ENCODE measurements at places on chromosomes 6 and 20.

DNA sequence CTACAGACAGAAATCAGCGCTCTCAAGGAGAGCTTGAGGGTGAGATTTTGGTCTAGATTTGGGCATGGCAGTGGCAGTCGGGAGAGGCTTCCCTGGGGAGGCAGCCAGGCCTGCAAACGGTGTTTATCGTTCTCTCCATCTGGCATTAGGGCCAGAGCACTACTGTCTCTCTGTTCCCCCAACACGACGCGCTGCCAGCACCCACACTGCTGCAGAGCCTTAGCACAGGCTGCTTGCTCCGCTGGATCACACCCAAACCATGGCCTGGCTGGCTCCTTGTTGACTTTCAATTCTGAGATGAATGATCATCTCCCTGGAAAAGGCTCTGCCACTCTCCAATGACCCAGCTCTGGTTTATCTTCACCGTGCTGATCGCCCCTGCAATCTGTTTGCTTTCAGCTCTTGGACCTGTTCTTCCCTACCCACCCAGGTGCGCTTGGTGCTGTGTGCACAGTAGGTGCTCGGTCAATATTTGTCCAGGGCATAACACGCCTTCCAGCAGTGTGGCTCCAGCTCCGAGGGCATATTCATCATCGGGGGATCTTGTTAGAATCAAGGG is 106.1 kb downstream of the TFAP2C start:
- DNase-seq = no peak

DNA sequence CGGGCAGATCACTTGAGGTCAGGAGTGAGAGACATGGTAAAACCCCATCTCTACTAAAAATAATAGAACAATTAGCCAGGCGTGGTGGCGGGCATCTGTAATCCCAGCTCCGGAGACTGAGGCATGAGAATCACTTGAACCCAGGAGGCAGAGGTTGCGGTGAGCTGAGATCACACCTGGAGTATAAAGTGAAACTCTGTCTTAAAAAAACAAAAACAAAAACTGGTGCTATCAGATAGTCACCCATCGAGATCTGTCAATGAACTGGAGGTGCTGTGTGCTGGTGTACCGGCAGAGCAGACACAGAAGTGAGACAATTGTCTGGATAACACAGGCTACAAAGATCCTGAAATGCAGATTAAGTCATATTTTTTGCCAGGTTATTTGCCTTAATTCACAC is 24.7 kb downstream of the CTCFL start:
- no peak for DNase-seq

DNA sequence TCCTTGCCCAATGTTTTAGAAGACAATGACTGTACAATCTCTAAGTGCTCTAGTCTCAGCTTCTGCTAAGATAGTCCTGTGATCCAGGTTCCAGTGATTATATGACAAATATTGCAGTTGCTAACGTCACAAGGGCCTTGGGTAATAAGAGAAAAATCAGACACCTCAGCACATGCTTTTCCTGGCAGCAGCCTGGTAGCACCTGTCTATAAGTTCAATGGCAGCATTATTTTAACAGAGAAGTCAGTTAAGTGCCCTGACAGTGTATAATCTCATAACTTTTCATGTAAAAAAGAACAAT is 121.3 kb upstream of the BCLAF1 start:
- no peak for DNase-seq

DNA sequence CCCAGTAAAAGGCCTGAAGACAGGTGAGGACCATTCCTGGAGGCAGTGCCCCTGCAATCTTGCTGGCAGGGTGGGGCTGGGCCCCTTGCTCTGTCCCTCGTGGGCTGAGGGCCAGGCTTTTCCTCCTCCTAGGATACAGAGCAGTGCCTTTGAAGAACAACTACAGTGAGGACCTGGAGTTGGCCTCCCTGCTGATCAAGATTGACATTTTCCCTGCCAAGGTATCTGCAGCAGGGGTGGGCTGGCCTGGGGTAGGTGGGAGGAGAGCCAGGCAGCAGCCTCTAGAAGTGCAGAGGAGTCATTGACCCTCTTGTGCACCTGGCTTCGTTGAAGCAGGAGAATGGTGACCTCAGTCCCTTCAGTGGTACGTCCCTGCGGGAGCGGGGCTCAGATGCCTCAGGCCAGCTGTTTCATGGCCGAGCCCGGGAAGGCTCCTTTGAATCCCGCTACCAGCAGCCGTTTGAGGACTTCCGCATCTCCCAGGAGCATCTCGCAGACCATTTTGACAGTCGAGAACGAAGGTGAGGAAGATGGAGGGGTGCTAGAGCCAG is 36.5 kb downstream of the PLCG1 start:
- DNase-seq = no peak

- DNase-seq = no peak
Observed at GRCh38 chr20:16952965-16953364, 204.8 kb downstream of the OTOR start.

- DNase-seq = no peak
Observed at GRCh38 chr6:34514593-34515472, 41.3 kb downstream of the SPDEF start.

DNA sequence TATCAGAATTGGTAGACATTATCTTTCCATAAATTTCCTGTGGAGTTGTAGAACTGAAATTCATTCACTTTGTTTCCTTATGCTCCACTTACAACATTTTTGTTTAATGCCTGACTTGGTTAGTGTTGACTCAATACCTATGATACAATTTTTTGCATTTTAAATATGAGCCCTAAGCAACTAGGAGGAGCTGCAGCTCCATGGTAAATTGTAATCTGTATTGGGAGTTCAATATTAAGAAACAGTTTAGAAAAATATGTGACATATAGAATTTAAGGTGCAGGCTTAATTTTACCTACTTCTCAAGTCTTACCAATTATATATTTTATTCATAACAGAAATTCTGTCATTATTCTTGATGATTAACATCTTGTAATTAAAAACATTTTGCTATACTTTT is 868.3 kb downstream of the EYS start:
- DNase-seq = no peak

DNA sequence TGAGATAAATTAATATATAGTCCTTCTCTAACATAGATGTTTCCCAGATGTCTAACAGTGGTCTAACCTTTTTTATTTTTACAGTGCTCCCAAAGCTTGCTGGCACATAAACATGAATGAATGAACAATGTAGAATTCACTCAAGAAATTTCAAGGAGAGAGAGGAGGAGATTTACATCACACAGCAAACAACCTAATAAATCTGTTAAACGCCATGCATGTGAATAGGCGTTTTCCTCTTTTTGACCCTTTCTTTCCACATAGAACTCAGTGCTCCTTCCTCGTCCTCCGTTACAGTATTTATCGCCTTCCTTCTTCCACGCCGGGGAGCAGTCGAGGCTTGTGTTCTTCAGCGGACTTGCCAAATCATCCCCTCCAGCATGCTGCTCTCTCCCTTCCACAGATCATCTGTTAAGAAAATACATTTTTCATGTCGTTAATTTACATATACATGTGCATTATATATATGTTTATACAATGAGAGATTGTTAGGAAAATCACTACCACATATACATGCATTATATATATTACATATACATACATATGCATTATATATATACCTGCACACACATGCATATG is 93.0 kb downstream of the SLC35B3 start:
- DNase-seq = no peak

DNA sequence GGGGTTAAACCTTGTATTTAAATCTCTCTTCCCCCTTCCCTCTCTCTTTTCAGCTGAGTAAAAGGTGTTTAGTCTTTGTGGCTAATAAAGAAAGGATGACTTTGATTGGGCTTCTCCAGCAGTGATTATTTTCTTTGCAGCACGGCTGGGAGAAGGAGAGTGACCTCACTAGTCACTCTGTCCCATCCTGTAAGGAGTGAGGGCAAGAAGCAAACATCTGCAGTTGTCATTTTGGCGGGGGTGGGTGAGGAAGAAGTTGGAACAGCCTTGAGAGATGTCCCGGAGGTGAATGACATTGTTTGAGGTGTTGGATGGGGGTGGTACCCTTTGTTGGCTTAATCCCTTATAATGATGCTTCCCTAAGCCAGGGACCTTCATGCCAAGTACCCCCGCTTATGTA is 223.6 kb downstream of the EYA2 start:
- DNase-seq = no peak

GRCh38 chr6:6711031-6711785 is 122.7 kb downstream of the LY86 start:
- DNase-seq = no peak

DNA sequence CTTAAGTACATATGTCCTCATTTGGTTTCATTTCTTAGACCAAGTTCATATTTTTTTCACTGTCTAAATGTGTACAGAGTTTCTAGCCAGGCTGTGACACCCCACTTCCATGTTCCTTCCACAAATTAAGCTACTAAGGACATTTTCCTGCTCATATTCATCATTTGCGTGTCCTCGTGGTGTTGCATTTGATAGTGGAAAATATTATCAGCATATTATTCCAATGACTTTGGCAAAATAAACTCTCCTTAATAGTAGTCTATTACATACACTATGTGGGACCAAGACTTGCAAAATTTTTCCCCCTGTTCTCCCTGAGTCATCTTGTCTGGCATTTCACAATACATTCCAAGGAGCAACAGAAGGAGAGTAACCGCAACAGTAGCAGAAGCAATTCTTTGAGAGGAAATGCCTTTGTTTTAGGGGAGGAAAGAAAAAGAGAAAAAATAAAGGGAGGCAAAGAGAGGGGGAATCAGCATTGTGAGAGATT is 599.2 kb downstream of the COL12A1 start:
- no peak for DNase-seq

- no peak for DNase-seq
Observed at GRCh38 chr6:35429463-35429862, 22.7 kb upstream of the FANCE start.

DNA sequence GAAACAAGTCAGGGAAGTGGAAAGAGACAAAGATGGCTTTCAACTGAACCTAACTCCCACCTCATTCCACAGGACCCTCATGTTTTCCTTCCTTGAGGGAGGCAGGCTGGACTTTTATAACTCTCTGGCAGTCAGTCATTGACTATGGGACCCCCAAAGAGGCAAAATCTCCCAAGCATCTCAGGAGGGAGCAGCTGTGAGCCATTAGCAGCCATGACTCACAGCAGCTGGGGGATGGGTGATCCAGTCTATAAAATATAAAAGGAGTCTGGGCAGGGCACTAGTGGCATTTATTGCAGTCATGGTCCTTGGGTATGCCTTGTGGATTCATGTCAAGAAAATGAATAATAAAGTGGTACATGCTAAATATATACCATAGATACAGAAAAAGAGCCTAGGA is 387.0 kb upstream of the CHD6 start:
- no peak for DNase-seq

- no peak for DNase-seq
Observed at GRCh38 chr6:11236076-11236750, 3.7 kb upstream of the NEDD9 start.

GRCh38 chr6:524803-525202 is 132.1 kb downstream of the HUS1B start:
- DNase-seq = no peak

GRCh38 chr6:33297406-33297955 is 1.3 kb downstream of the RGL2 start:
- no peak for DNase-seq

GRCh38 chr6:67593247-67593646 is 1041.8 kb upstream of the ADGRB3 start:
- no peak for DNase-seq

GRCh38 chr6:42624601-42625000 is 60.8 kb downstream of the UBR2 start:
- no peak for DNase-seq

DNA sequence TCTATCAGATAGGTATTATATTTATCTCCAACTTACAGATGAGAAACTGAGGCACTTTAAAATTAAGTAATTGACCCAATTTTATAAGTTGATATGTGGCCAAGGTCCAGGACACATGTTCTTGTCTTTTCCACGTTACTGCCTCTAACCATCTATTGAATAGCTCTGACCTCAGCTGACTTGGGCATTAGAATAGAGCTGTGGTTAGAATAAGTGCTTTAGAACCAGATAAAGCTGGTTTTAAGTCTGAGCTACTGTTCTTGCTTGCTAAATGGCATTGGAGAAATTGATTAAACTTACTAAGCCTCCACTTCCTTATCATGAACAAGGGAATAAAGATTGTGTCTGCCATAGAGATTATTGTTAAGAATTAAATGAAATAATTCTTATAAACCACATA is 147.8 kb upstream of the DTNBP1 start:
- no peak for DNase-seq

- no peak for DNase-seq
Observed at GRCh38 chr6:57312004-57312345, 5.5 kb upstream of the PRIM2 start.

DNA sequence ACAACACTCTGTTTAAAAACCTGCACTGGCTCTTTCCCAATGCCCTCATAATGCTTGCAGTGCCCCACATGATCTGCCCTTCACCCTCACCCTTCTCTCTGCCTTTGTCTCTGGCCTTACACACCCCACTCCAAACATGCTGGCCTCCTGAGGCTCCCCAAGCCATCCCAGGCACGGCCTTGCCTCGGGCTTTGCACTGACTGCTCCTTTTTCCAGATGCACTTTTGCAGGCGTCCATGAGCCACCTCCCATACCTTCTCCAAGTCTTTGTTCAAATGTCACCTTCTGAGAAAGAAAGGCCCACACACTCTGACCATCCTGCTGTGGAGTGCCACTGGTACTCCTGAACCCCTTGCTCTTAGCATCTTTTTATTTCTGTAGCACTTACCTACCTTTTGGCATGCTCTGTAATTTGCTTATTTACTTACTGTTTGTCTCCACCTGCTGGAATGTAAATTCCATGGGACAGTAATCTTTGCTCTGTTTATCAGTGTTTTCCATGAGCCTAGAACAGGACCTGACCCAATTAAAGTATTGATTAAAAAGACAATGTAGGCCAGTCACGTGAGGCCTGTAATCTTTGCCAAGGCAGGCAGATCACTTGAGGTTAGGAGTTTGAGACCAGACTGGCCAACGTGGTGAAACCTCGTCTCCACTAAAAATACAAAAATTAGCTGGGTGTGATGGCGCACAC is 30.7 kb downstream of the GFRA4 start:
- no peak for DNase-seq

DNA sequence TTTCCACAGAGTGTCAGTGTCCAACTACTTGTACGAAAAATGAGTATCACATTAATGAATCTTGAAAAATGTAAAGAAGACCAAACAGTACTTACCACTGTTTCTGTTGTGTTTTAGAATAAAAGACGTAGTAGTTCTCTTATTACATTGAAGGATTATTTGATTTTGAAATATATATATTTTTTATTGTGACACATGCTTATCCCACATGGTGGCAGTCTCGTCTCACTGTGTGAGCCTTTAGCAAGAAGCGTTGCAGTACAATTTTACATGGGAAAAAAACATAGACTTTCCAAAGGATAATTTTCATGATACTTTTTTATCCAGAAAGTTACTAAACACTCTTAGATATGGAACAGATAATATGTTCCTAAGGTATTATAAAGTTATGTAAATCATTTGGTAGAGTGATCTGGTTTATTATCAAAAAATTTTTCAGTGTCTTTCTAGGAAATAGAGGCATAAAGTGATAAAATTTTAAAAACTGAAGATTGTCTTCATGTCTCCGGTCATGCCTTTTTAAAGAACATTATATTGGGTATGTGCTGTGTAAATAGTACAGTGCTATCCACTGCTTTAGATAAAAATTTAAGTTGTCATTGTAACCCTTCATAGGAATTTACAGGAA is 117.5 kb upstream of the SAMD5 start:
- no peak for DNase-seq
